ENCODE measurements at places on chromosomes 1 and 21.

DNA sequence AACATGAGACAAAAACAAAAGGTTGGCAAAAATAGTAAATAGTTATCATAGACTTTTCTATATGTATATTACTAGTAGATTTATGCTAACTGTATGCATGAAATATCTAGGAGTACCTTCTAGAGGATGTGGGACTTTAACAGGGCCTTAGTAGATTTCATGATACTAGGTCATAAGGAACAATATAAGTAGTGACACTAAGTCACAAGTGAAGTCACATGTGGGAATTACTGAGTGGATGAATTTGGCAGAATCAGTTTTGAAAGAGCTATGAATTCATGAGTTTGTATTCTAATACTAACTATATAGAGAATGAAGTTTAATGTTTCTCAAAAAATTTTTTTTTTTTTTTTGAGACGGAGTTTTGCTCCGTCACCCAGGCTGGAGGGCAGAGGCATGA lies 53.1 kb upstream of the GPR25 start:
- DNase-seq: no peak

DNA sequence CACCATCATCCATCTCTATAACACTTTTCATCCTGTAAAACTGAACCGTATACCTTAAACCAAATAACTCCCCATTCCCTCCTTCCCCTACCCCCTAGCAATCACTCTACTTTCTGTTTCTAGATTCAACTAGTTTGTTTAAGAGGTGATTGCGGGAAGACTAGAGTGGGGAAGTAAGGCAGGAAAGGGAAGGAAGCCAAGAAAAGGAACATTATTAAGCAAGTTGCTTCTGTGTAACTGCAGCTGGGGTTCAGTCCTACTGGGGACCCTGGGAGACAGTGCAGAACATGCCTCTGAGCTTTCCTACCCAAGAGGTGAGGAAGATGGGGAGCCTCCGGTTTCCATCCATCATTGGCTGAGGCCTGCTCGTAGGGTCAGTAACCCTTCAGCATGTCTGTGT lies 28.9 kb upstream of the H3-3A start:
- no peak for DNase-seq

- peak; percentile 48 for DNase-seq
These were observed 38.9 kb upstream of the C1orf185 start for GRCh38 chr1:51063121-51063520.

- no peak for DNase-seq
These were observed 42.4 kb downstream of the GFI1 start for GRCh38 chr1:92444351-92444750.

DNA sequence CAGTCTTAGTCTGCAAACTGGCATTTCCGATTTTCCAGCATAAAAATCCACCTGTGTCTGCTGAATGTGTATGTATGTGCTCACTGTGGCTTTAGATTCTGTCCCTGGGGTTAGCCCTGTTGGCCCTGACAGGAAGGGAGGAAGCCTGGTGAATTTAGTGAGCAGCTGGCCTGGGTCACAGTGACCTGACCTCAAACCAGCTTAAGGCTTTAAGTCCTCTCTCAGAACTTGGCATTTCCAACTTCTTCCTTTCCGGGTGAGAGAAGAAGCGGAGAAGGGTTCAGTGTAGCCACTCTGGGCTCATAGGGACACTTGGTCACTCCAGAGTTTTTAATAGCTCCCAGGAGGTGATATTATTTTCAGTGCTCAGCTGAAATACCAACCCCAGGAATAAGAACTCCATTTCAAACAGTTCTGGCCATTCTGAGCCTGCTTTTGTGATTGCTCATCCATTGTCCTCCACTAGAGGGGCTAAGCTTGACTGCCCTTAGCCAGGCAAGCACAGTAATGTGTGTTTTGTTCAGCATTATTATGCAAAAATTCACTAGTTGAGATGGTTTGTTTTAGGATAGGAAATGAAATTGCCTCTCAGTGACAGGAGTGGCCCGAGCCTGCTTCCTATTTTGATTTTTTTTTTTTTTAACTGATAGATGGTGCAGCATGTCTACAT lies 2.5 kb upstream of the OLFML3 start:
- DNase-seq: peak; percentile 15

- no peak for DNase-seq
These were observed 24.7 kb downstream of the NPHP4 start for GRCh38 chr1:5967351-5968160.

DNA sequence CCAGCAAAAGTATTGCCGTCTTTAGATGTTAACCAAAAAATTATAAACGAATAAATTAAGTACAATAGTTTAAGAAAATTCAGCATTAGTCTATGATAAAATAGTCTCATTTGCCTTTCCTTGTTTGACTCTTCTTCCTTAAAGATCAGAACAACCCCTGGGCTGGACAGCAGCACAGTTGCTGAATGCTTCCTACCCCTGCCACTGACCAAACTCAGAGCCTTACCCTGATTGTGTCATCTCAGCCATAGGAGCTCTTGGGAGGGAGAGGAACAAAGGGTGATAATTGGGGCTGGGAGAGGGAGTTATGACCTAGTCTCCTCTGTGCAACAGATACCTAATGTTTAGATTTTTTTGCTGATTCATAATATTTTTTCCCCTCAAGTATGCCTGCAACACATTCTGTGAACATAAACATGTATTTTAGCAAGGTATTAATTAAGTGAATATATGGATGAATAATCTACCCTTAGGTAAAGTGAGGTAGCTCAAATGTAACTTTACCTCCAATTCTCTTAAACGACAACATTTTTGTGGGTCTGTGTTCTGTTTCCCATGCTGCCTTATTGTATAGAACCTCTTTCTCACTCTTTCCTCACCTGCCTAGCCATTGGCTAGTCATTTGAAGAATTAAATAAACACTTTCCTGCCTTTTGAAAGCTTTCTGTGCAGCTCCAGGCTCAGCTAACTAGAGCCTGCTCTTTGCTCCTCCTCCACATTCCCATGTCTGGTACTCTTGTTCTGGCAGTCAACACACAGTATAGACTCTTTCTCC lies 46.1 kb downstream of the FGGY start:
- no peak for DNase-seq

- DNase-seq: no peak
These were observed 26.3 kb downstream of the USP24 start for GRCh38 chr1:55188909-55189308.

GRCh38 chr1:209710093-209710492 lies 5.4 kb downstream of the HSD11B1 start:
- DNase-seq: no peak

GRCh38 chr1:230515451-230516145 lies 89.5 kb upstream of the PGBD5 start:
- no peak for DNase-seq

DNA sequence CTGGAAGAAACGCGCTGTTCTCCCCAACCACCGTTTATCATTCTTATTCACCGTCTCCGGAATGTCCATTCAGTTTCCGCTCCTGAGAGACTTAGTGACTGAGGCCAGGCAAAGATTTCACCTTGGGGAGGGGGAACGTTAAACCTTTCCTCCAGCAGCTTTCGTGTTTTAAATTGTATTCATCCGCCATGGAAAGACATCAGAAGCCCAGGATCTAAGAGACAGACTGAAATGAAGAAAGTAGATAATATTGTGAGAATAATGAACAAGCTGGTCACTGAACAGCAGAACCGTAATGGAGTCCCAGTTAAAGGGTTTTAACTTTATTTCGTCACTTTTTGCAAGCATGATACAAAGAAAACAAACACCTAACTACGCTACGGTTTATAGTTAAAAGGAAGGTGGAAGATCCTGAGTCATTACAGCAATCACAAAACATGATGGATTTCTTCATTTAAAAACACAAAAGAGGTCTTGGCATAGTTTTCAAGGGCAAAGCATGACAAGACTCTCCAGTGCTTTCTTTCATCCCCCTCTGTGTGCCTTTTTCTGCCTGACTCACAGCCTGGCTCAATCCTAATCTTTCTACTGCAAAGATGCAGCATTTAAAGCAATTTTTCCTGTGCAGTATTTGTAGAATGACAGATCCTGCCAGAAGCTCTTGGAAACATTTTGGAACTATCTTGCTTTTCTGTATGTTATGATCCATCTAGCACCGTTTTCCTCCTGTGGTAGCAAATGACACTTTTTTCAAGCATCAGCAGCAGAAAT lies 722 bp upstream of the SLC19A2 start:
- DNase-seq: no peak

GRCh38 chr1:154758346-154758745 lies 111.7 kb downstream of the KCNN3 start:
- no peak for DNase-seq

GRCh38 chr1:205354259-205355074 lies 2.3 kb downstream of the KLHDC8A start:
- DNase-seq: peak; percentile 37

- DNase-seq: no peak
These were observed 513.2 kb upstream of the ADGRL2 start for GRCh38 chr1:81287411-81288080.

DNA sequence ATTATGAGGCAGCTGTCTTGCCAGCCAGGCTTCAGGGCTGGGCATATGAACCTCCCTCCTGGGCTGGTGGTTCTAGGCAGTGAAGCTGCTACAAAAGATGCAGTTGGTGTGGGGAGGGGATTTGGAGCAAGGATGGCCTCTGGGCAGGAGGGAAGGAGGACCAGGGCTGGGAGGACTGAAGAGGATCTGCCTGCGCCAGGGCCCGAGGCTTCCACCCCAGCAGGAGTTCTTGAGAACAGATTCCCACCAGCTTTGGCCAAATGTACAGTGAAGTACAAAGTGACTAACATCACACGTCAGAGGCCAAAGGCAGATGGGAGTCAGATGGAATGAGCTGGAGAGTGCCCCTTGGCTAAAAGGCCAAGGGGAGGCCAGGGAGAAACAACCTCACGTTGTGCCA lies 62.4 kb downstream of the DDX20 start:
- no peak for DNase-seq

DNA sequence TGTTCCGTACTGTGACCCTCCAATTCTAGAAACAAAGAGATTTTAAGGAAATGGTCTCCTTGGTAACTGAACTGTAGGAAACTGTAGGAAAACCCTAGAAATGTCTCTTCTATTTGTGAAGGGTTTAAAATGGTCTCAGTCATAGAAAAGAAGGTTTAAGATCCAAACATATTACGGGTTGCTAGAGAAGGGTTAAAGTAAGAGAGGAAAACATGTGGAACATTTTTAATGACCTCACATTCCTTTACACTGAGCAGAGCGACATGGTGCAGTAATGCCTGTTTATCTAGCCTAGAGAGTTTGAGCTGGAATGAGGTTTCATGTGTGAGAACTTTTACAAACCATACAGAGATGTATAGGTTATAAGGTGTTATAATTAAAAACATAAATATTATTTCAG lies 36.9 kb upstream of the C1orf105 start:
- no peak for DNase-seq

GRCh38 chr21:33386222-33386784 lies 16.9 kb upstream of the IFNGR2 start:
- DNase-seq: no peak

GRCh38 chr1:169090308-169090899 lies 16.1 kb upstream of the ATP1B1 start:
- DNase-seq: no peak

DNA sequence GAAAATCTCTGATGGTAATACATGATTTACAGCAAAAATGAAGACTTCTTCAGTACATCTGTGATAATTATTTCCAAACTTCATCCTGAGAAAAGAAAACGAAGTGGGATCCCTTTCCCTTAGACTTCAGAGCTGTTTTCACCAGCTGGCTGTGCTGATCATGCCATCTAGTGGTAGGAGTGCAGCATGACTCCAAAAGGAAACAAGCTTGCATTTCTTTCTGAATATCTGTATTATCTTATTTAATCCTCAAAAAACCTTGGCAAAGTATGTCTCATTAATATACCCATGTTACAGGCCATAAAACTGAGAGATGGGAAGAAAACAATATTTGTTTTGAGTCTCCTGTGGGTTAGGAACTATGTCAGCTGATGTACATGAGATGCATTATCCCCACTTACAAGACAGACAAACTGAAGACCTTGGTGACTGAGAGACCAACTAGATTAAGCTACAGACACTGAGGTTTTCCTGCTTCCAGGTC lies 9.8 kb upstream of the GJA8 start:
- peak; percentile 26 for DNase-seq

DNA sequence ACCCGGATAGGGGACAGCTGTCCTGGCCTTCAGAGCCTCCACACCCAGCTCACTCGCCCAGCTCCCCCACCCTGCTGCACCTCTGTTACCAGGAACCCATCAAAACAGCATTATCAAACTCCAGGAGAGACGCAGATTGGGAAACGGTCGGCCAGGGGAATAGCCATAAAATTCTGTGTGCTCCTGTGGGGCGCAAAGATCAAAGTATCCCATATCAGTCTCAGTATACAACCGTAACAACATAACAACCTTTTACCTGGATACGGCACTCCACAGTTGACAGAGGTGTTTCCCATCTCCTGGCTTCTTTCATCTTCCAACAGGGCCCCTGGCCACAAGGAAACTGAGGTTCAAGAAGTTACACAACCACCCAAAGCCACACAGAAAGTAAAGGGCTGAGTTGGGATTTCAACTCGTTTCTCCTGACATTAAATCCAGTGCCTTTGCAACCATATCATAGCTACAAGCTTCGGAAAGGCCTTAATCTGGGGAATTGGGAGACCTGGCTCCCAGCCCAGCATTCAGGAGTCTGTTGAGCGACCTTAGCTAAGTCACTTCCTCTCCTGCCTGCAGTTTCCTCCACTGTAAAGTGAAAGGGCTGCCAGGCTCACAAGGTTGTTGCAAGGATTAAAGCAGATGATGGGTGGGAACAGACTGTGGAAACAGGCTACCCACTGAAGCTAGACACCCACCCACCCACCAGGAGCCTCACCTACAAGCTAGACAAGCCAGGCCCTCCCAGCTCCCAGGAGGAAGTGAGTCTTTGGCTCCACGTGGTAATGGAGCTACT lies 8.1 kb upstream of the EPHB2 start:
- no peak for DNase-seq

- DNase-seq: no peak
These were observed 10.8 kb downstream of the FMO5 start for GRCh38 chr1:147214325-147214724.

DNA sequence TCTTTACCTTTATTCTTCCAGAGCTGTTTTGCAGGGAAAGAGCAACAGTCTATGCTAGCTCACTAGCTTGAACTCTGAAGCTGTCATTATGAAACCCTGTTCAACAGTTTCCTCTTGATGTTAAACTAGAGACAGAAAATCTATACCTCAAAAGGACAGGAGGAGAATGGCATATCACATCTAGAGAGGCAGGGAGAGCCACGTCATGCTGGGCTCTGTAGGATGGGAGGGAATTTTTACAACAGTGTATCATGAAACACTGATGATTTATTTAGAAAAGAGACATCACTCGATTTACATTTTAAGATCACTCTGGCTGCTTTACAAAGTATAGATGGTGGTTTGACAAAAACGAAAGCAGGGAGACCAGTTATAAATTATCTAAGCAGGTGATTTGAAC lies 224.9 kb upstream of the COA6 start:
- no peak for DNase-seq

Data from SW 1271 (cell line).